Activated CD8-positive, alpha-beta memory T cell treated with anti-CD3 and anti-CD28 coated beads, Interleukin-2, amount 10 ng/mL, durations not matched to agents 7 days and 5 days (primary cell): ENCODE measurements at places on chromosomes 6 and 20. TPM values are rescaled to one million over a fixed set of nuclear protein-coding genes. Genes with fewer than 3 reads are reported as not detected.

The HRH3 gene
- total RNA-seq, result not detected

The MAS1 gene
- not detected for total RNA-seq

The PDE7B gene
- total RNA-seq, result 0.38 TPM

The C2 gene
- 0.61 TPM for total RNA-seq

The BPIFA1 gene
- not detected for total RNA-seq

The NINL gene
- total RNA-seq, result 2.3 TPM

The THBD gene
- total RNA-seq, result not detected

The RAD21L1 gene
- total RNA-seq, result not detected

The TOX2 gene
- 1.8 TPM for total RNA-seq
